ENCODE measurements at places on chromosomes 4 and X. TPM values are rescaled to one million over a fixed set of nuclear protein-coding genes. Genes with fewer than 3 reads are reported as not detected.

The NXF2B gene
- not detected for total RNA-seq

DNA sequence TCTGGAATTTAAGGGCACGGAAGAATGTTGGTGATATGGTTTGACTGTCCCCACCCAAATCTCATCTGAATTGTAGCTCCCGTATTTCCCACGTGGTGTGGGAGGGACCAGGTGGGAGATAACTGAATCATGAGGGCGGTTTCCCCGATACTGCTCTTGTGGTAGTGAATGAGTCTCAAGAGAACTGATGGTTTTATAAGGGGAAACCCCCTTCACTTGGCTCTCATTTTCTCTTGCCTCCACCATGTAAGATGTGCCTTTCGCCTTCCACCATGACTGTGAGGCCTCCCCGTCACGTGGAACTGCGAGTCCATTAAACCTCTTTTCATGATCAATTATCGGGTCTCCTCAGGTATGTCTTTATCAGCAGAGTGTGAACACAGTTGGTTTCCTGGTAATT, 25.6 kb upstream of the DHRSX start:
- H3K4me3 ChIP-seq, result no peak overlapping the region
- no peaks in the 10 kb centered on the region for H3K36me3 ChIP-seq
- H3K4me1 ChIP-seq, result no peaks in the 10 kb centered on the region

The LAMP2 gene
- total RNA-seq, result 182 TPM

The MAGEA10 gene
- total RNA-seq, result not detected

DNA sequence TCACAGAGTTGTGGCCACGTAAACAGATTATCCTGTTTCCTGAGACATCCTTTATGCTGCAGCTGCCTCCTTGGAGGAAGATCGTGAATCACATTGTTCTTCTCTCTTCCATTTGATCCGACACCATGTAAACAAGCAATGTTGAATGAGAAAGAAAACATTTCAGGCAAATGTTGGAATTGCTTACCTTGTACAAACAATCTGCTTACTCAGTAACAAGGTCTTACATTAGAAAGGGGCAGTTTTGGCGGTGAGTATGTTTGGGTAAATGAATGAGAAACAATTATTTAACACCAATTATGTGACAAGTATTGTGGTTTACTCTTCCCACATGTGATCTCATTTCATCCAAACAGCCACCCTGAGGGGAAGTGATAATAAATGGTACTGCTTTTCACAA, 637.8 kb downstream of the RAB28 start:
- no peaks in the 10 kb centered on the region for H3K36me3 ChIP-seq
- H3K4me1 ChIP-seq, result no peaks in the 10 kb centered on the region
- DNase-seq, result no peak
- no peaks in the 10 kb centered on the region for H3K27me3 ChIP-seq
- H3K27ac ChIP-seq, result no peak overlapping the region

- no peaks in the 10 kb centered on the region for H3K36me3 ChIP-seq
- no peak overlapping the region for H3K27ac ChIP-seq
- no peaks in the 10 kb centered on the region for H3K27me3 ChIP-seq
Observed at GRCh38 chr4:135123632-135124031, 922.0 kb upstream of the PABPC4L start.

GRCh38 chr4:32929796-32930699, 2209.9 kb downstream of the PCDH7 start:
- no peak overlapping the region for H3K4me3 ChIP-seq
- H3K36me3 ChIP-seq, result no peaks in the 10 kb centered on the region
- H3K27ac ChIP-seq, result no peak overlapping the region
- H3K27me3 ChIP-seq, result no peaks in the 10 kb centered on the region

- H3K27me3 ChIP-seq, result no peaks in the 10 kb centered on the region
- DNase-seq, result no peak
- no peaks in the 10 kb centered on the region for H3K4me1 ChIP-seq
- H3K4me3 ChIP-seq, result no peak overlapping the region
- no peak overlapping the region for H3K27ac ChIP-seq
Observed at GRCh38 chrX:52608961-52609360, 45.7 kb downstream of the SSX7 start.

GRCh38 chr4:126939401-126939800, 693.4 kb upstream of the INTU start:
- DNase-seq, result peak; percentile 91
- H3K27me3 ChIP-seq, result no peaks in the 10 kb centered on the region
- H3K27ac ChIP-seq, result peak overlapping the region; percentile 45
- H3K4me3 ChIP-seq, result no peak overlapping the region
- H3K36me3 ChIP-seq, result no peaks in the 10 kb centered on the region

The PNMA3 gene
- 0.26 TPM for total RNA-seq

GRCh38 chr4:69066945-69067344, 29.3 kb upstream of the UGT2B7 start:
- no peaks in the 10 kb centered on the region for H3K36me3 ChIP-seq
- H3K4me1 ChIP-seq, result no peaks in the 10 kb centered on the region
- H3K27ac ChIP-seq, result no peak overlapping the region
- H3K4me3 ChIP-seq, result no peak overlapping the region

- H3K27ac ChIP-seq, result no peak overlapping the region
- no peak for DNase-seq
- peaks cover 41% of the 10 kb centered on the region for H3K36me3 ChIP-seq
Observed at GRCh38 chr4:1337951-1338751, 8.9 kb upstream of the UVSSA start.

GRCh38 chrX:40866893-40867292, 131.6 kb upstream of the MED14 start:
- H3K4me3 ChIP-seq, result no peak overlapping the region
- H3K27ac ChIP-seq, result no peak overlapping the region
- H3K36me3 ChIP-seq, result no peaks in the 10 kb centered on the region
- H3K27me3 ChIP-seq, result no peaks in the 10 kb centered on the region

DNA sequence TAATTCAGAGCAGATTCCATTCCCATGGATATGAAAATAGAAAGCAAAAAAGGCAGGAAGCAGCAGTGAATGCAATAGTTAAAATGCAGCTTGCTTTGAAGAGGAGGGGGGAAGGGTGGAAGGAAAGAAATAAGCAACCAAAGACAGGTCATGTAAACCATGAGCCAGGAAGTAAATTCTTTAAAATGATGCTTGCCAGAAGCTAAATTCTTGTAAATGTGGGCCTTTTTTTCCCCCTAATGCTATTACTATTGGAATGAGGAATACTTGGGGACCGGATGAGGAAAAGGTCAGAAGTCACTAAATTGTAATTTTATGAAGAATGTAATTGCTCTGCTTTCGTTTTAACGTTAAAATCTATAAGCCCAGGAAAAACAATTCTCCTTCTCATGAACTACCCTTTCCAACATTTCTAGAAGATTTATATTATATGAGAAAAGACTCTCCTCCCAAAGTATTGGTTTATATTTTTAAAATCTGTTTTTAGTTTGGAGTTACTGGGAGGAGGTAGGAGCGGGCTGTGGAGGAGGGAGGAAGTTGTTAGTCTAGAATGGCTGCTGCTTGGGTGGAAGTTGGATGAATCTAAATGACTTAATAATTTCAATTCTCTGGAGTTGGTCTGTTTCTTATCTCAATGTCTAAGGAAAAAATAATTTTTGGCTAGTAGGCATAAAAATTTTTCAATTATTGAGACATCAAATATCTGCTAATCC, 77.6 kb upstream of the PCDH18 start:
- peak; percentile 39 for DNase-seq
- peak overlapping the region; percentile 35 for H3K4me3 ChIP-seq
- H3K27me3 ChIP-seq, result no peaks in the 10 kb centered on the region
- H3K27ac ChIP-seq, result peak overlapping the region; percentile 63

- peaks cover 2% of the 10 kb centered on the region for H3K36me3 ChIP-seq
- H3K27ac ChIP-seq, result no peak overlapping the region
Observed at GRCh38 chrX:48937054-48937907, 18.5 kb upstream of the PIM2 start.

DNA sequence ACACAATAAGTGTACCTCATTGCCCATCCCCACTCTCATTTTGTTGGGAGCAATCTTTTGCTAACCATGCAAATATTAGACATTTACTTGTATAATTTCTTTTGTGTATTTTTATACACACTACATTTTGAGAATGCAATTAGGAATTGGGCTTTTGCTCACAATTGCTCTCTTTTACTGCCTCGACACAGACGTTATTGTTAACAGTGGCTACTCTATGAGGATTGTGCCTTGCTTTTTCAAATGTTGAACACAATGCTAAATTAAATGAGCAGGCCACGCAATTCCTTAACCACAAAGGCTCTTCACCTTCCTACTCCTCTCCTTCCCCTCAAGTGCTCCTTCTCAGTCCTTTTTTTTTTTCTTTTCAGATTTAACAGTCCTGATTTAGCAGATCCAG, 42.8 kb upstream of the HPF1 start:
- H3K4me3 ChIP-seq, result no peak overlapping the region
- H3K36me3 ChIP-seq, result no peaks in the 10 kb centered on the region
- H3K4me1 ChIP-seq, result no peaks in the 10 kb centered on the region
- H3K27me3 ChIP-seq, result no peaks in the 10 kb centered on the region

- no peak overlapping the region for H3K4me3 ChIP-seq
- no peaks in the 10 kb centered on the region for H3K36me3 ChIP-seq
- no peak overlapping the region for H3K27ac ChIP-seq
- no peaks in the 10 kb centered on the region for H3K4me1 ChIP-seq
- H3K27me3 ChIP-seq, result no peaks in the 10 kb centered on the region
- no peak for DNase-seq
Observed at GRCh38 chrX:43018031-43018430, 240.1 kb upstream of the PPP1R2C start.

The ERAS gene
- total RNA-seq, result not detected

The NXF2 gene
- total RNA-seq, result not detected

DNA sequence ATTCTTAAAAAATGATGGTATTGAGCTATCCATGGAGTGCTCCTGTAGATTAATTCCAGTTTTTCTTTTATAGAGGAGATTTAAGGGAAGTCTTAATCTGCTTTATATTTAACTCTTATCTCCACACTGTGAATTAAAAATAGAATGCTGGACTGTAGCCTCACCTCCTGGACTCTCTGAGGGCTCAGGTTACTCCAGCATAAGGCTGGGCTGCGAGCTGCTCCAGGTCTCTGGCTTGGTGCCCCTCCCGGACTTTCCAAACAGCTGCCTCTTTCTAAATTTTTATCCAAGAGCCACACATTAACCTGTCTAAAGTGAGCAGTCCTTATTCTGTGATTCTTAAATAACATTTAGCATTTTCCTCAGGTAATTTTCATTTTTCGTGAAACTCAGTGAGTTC, 218.7 kb upstream of the JADE1 start:
- H3K4me3 ChIP-seq, result no peak overlapping the region
- no peak overlapping the region for H3K27ac ChIP-seq
- peak; percentile 59 for DNase-seq
- no peaks in the 10 kb centered on the region for H3K27me3 ChIP-seq
- H3K36me3 ChIP-seq, result no peaks in the 10 kb centered on the region

GRCh38 chr4:26319467-26319948, 1.3 kb upstream of the RBPJ start:
- peak; percentile 99 for DNase-seq
- H3K27me3 ChIP-seq, result no peaks in the 10 kb centered on the region
- no peaks in the 10 kb centered on the region for H3K36me3 ChIP-seq
- H3K27ac ChIP-seq, result peak overlapping the region; percentile 93
- peak overlapping the region; percentile 96 for H3K4me3 ChIP-seq
- peaks cover 2% of the 10 kb centered on the region for H3K4me1 ChIP-seq

- H3K27ac ChIP-seq, result no peak overlapping the region
- peaks cover 2% of the 10 kb centered on the region for H3K27me3 ChIP-seq
- no peak overlapping the region for H3K4me3 ChIP-seq
- H3K4me1 ChIP-seq, result peaks cover 5% of the 10 kb centered on the region
- no peak for DNase-seq
Observed at GRCh38 chr4:108359130-108359985, 190.6 kb upstream of the LEF1 start.

The TNIP2 gene
- 61.9 TPM for total RNA-seq

The GYG2 gene
- total RNA-seq, result 10.6 TPM

DNA sequence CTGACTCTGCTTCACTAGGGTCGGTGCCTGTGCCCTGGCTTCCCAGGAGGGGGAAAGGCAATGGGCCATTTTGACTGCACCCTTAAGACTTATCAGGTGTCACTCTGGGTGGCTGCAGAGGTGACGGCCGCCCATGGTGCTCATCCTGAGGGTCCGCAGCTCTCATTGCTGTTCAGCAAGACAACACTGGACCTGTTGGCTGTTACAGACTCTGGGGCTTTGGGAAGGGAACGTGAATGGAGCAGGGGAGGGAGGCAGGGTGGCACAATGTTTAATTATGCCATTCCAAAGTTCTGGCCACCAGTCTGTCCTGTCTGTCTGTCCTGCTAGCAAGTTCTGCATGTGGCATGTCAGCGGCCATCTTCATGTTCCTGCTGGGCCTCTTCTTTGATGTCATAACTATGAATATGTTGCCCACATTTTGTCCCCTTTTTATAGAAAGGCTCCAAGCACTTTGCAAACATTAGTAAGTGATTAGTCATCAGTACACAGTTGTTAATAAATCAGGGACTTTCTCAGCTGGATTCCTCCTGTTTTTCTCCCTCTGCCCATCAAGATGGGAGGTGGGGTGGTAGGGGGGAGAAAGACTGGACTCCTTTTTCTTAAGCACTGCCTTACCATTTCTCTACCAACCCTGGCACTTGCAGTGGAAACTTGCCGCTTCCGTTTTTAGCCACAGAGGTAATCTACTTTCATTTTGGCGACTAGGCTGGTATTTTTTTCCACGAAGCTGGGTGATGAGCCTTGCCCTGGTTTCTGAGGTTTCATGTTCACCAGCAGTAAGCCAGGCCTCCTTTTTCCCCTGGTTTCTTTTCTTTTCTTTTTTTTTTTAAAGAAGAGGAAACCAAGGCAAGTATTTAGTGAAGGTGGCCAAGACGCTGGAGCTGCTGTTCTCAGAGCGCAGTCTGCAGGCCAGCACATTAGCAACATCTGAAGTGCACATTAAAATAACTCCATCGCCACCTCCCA, 88.6 kb upstream of the TRIM2 start:
- H3K4me3 ChIP-seq, result peak overlapping the region; percentile 35
- peak overlapping the region; percentile 19 for H3K27ac ChIP-seq
- H3K27me3 ChIP-seq, result no peaks in the 10 kb centered on the region
- H3K36me3 ChIP-seq, result no peaks in the 10 kb centered on the region

- DNase-seq, result no peak
- H3K27me3 ChIP-seq, result no peaks in the 10 kb centered on the region
- no peaks in the 10 kb centered on the region for H3K36me3 ChIP-seq
- H3K4me3 ChIP-seq, result no peak overlapping the region
- no peak overlapping the region for H3K27ac ChIP-seq
Observed at GRCh38 chr4:155367608-155368007, 9.2 kb downstream of the MAP9 start.

The ADGRG2 gene
- under 0.01 TPM for total RNA-seq

DNA sequence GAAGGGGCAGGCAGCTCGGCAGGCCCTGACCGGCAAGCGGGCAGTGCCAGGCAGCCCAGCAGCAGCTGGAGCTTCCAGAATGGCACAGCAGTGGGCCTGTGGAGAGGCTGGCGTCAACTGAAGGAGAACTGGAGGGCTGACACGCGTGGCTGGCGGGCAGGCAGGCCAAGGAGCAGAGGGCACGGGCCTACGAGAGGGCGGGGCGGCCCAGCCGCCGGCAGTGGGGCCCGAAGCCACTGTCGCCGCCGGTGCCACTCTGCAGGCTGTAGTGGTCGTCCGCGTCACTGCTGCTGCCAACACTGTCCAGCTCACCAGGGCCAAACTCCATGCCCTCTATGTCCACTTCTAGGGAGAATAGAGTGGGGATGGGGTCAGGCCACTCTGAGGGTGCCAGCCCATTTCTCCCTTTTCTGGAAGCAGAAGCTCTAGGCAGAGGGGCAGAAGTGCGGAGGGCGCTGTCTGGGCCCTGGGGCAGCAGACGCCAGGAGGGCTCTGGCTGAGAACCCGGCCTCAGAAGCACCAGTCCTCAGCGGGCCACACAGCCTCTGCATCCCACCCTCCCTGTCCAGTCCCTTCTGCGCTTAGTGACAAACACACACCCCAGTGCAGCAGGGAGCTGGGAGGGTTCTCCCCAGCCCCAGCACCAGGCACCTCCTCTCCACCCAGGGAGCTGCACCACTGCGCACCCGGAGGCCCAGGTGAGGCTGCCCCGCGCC, 8.6 kb upstream of the HAUS3 start:
- no peak for DNase-seq
- no peak overlapping the region for H3K27ac ChIP-seq
- no peak overlapping the region for H3K4me3 ChIP-seq
- H3K4me1 ChIP-seq, result no peaks in the 10 kb centered on the region
- H3K36me3 ChIP-seq, result peaks cover 25% of the 10 kb centered on the region
